ENCODE measurements at places on chromosomes 12 and 14.

- no peak for DNase-seq
These were observed 16.4 kb upstream of the NUDT4 start for GRCh38 chr12:93361151-93361919.

DNA sequence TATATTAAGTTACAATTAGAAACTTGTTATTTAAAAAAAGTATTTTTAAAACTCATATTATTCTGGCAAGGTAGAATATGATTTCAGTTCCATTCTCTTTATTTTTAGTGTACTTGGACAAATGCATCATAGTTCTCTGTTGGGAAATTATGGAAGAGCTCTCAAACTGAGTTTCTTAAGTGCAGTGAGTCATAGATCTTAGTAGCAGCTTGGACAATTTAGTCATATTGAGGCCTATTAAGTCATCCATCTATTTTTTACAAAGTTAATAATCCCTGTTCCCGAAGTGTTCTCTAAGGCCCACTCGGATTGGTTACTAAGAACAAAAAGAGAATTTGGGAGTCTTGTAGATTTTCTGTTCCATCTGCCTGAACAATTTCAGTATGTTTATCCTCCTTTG, 113.9 kb downstream of the ANO4 start:
- DNase-seq: peak; percentile 61

- DNase-seq: no peak
These were observed 112.4 kb downstream of the APAF1 start for GRCh38 chr12:98757455-98757854.

GRCh38 chr12:115451780-115452736, 768.1 kb upstream of the TBX3 start:
- no peak for DNase-seq

- DNase-seq: no peak
These were observed 169.2 kb upstream of the HMGA2 start for GRCh38 chr12:65655074-65655493.

DNA sequence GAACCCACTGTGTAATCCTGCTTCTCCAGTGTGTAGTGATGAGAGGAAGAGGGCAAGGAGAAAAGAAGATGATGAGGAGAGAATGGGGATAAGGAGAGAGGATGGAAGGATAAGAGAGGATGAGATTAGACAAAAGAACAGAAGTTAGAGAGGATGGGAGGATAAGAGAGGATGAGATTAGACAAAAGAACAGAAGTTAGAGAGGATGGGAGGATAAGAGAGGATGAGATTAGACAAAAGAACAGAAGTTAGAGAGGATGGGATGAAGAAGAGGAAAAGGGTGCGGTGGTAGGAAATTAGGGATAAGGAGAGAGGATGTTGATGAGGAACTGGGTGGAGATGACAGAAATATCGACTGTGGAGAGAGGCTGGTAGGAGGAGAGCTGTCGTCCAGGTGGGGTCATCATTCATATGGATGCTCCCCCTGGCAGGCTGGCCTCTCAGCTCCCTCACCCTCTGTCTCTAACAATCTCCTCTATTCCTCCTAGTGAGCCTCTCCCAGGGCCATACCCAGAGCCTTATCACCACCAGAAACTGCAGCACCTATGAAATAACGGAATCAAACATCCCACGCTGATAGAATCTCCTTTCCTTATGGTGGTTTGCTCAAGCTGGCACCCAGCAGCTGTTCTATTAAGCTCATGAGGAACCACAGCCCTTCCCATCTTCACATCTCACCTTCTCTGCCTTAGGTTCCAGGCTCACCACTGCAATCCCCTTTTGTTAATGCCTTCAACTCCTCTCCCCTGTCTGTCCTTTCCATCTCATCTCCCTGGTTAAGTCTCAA, 6.0 kb upstream of the CIROP start:
- DNase-seq: no peak

- DNase-seq: no peak
These were observed 928.6 kb downstream of the TMEM121 start for GRCh38 chr14:106455026-106455425.

DNA sequence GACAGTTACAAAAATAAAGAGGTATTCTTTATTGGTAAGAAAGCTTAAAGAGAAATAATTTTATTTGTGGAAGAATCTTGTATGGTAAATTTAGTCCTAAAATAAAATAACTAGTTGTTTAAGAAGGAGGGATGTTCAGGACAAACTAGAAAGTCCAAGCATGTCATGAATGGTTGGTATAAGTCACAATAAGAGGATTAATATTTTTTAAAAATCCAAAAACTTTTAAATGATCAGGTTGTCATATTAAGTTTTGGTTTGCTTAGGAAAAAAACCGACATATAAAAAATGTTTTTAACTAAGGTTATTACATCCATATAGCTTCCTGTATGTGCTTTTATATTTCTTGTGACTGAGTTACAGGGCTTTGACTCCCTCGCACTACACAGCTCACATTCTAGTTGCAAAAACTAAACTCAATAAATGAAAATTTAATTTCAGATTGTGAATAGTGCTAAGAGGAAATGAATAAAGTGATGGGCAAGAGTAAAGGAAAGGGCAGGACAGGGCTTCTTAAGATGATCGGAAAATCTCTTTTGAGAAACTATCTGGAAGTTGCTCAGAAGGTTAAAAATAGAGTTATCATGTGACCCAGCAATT, 80.7 kb upstream of the METAP2 start:
- DNase-seq: no peak

GRCh38 chr12:80593766-80594165, 113.7 kb upstream of the MYF6 start:
- peak; percentile 89 for DNase-seq

DNA sequence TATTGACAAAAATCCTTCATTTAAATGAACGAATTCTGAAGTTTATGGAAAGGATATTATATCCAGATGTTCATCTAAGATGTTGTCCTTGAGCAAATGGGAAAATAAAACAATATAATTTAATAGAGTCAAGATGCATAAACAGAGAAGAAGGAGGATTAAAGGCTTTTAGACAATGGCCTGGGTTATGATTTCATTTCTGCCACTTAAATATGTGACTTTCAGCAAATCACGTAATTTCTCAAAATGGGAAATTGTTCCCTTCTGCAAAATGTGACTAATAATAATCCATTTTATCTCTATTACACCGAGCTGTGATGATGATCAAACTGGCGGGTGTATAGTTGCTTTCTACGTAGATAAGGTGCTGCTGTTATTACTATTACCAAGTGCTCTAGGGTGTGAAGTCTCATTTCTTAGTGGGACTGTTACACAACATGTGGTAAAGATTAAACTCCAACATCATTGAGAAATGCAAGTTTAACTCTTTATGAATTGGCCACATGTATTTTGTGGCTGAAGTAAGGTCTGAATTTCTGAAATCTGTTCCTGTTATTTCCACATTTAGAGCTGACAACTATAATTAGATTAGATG, 157.0 kb downstream of the MYRFL start:
- DNase-seq: no peak

GRCh38 chr14:88251650-88252049, 71.4 kb downstream of the KCNK10 start:
- DNase-seq: no peak

DNA sequence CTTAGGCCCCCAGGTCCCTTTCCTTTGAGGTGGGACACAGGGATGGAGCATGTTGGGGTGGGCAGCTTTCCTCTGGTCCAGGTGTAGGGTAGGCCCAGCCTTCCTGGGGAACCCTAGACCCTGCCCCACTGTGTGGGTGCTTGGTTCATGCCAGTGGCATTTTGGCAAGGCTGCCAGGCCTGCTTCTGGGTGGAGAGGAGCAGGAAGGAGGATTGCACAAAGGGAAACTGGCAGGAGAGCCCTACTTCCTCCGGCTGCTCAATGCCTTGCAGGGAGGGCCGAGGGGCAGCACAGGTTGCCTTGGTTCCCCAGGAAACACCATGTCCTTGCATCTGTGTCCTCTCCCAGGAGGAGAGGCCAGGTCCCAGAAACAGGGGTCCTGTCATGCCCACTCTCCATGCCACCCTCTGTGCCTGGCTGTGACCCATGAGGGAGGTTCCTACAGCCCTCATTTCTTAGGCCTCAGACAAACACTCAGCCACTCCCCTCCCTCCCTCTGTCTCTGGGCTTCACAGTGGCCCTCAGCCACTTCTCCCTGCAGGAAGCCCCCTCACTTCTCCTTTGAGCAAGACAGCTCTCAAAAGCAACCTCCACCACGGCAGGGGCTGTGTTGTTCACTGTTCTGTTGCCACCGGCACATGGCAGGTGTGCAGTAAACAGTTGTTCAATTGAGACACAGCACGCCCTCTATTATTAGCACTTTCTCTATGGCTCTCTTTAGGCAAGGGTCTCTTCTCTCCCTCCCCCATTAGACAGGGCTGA, 6.8 kb upstream of the KRT80 start:
- no peak for DNase-seq

DNA sequence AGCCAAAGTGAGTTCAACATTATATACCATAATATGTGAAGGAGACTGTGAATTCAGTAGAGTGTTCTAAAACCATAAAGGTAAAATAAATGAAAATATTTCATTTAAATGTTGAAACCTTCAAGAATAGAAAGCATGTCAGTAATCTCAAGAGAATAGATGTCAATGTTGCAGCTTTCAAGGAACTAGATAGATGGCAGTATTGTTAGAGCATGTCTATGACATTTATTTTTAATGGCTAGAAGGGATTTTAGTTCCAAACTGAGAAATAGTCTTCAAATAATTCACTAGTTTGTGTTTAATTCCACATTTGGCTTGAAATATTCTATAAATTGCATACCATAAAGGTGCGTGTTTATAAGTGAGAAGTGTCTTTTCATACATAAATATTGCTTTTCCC, 326.5 kb downstream of the FLRT2 start:
- no peak for DNase-seq

- no peak for DNase-seq
These were observed 583 bp downstream of the CPNE8 start for GRCh38 chr12:38904537-38905479.

DNA sequence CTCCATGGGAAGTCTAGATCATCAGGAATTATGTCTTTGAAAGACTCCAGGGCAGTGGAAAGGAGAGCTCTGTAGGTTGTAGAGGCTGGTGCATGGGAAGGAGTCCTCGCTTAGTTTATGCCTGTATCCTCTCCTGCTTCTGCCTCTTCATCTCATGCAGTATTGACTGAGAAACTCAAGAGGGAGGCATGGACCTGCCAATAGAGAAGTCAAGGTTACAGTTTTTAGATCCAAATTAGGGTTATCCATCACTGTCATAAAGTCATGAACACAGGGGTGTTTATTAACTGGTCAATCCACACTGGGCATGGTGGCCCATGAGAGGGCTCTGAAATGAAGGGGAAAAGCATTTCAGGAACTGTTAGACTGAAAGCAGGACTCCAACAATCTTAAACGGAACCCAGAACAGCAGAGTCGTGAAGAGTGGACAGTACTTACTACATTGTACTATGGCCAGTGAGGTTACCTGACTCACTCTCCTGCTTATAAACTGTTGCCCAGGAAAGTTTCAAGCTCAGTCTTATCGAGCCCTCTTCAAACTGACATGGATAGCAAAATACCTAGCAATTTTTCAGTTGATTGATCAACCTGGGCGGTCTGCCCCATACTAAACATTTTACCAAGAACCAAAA, 30.1 kb upstream of the DHRS7 start:
- DNase-seq: no peak

- DNase-seq: peak; percentile 65
These were observed 60.1 kb upstream of the RIMBP2 start for GRCh38 chr12:130775953-130776856.

DNA sequence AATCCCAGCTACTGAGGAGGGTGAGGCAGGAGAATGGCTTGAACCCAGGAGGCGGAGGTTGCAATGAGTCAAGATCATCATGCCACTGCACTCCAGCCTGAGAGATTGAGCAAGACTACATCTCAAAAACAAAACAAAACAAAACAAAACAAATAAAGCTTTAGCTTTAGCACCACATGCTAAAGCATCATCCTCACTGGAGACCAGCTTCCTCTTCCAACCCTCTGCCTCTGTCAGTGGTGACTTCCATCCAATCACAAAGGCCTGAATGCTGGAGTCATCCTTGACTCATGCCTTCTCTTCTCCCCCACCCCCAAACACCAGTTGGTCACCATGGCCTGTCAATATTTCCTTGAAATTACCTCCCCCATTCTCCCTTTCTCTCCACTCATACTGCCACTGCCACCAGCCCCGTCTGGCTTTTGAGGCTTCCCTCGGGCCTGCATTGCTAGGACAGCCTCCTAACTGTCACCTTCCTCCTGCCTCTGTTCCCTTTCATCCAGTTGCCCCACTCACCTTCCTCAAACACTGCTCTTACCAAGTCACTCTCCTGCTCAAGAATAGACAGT, 1.4 kb downstream of the ZNF385A start:
- DNase-seq: peak; percentile 83

DNA sequence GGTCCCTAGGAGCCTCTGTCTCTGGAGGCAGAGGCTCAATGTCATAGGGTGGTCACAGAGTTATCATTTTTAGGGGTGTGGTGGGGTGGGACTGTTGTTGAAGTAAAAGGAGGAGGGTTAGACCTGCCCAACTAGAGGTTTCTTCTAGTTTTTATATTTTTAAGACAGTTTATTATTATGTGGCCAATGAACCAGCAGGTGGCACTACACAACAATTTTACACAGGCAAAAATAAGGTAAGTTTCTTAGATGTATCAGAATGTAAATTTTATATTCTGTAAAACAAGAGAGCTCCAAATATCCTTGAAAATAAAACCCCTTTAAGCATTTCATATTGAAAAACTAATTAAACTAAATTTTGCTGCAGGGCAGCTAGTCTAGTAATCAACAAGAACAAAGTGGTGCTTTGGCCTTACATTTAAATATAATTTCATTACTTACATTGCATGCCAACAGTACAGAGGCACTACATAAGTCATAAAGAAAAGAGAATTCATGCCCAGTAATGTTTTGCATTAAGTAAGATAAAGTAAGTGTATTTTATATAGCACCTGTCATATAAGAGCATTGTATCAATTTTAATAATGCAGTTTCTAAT, 22.2 kb upstream of the OVCH1 start:
- DNase-seq: peak; percentile 28

GRCh38 chr14:36012621-36013020, 163.9 kb downstream of the PTCSC3 start:
- DNase-seq: no peak

- DNase-seq: no peak
These were observed 23.1 kb downstream of the EXD2 start for GRCh38 chr14:69214393-69214792.

DNA sequence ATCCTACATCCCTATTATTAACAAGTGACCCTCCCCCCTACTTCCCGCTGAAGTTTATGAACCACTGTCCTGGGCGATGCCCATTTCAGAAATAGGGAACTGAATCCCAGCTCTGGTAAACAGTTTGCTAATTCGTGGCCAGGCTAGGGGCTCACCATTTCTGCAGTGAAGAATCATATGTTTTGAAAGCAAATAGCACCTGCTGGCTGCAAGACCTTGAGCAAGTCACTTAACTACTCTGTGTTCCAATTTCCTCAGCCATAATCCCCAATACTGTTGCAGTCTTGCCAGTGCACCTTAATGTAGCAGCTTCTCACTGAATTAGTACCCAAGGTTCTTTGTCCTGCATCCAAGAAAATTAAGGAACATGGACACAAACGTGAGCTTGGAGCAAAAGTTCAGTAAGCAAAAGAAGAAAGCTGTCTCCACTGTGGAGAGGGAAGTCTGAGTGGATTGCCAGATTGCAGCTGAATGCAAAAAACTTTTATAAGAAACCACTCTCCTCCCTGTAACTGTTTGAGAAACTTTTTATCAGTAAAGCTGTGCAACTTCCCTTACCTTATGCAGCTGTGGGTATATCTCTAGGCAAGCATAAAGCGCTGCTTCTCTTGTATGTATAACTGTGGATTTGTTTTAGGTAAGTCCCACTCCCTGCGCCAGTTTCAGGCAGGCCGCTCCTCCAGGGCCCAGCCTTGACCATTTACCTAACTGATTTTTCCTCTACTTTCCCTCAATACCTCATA, 824 bp downstream of the OAS1 start:
- DNase-seq: no peak

GRCh38 chr12:119115296-119115905, 63.3 kb upstream of the HSPB8 start:
- DNase-seq: no peak
